Upper lobe of right lung (tissue), 1 donor: ENCODE measurements at places on chromosomes 7 and 10. TPM values are rescaled to one million over a fixed set of nuclear protein-coding genes. Genes with fewer than 3 reads are reported as not detected.
A peak's percentile ranks its signal among the peaks of the same experiment; 100 is the strongest.

DNA sequence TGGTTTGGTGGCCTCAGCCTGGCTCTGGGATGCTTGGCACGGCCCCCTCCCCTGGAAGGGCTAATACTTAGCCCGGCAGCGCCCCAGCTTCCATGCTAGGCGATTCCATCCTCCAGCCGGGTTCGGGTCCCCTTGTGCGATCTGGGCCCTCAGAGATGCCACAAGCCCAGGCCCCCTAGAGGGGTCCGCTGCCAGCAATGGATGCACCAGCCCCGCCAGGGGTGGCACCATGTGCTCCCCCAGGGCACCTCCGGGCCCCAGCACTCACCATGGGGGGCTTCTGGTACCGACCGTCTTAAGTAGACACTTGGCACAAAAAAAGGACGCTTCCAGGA is 125.7 kb upstream of the KCTD7 start:
- H3K36me3 ChIP-seq = no peaks in the 10 kb centered on the region
- H3K4me3 ChIP-seq = no peak overlapping the region
- peak; percentile 58 for DNase-seq
- H3K4me1 ChIP-seq = peaks cover 4% of the 10 kb centered on the region
- H3K27ac ChIP-seq = no peak overlapping the region

DNA sequence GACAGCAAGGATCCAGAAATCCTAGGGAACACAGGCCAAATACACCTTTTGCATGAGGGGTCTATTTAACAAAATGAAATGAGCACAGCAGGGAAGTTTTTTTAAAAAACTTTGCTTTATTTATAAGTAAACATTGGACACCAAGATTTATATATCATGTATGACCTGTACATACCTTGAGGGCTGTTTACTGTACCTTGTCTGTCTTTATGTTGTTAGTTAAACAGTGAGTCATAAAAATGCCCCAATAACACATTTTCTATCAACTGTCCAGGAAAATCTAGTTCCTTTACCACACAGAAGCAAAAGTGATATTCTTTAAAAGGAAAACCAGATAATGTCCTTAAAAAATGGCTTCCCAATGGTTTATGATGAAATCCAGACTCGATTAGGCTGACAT is 45.1 kb upstream of the AGR3 start:
- H3K27me3 ChIP-seq = no peaks in the 10 kb centered on the region
- H3K27ac ChIP-seq = no peak overlapping the region
- no peak overlapping the region for H3K4me3 ChIP-seq
- DNase-seq = no peak

- H3K27ac ChIP-seq = no peak overlapping the region
- H3K36me3 ChIP-seq = no peaks in the 10 kb centered on the region
- DNase-seq = no peak
- no peaks in the 10 kb centered on the region for H3K27me3 ChIP-seq
- H3K4me1 ChIP-seq = no peaks in the 10 kb centered on the region
Measured at GRCh38 chr10:109205929-109206585, 717.3 kb downstream of the XPNPEP1 start.

DNA sequence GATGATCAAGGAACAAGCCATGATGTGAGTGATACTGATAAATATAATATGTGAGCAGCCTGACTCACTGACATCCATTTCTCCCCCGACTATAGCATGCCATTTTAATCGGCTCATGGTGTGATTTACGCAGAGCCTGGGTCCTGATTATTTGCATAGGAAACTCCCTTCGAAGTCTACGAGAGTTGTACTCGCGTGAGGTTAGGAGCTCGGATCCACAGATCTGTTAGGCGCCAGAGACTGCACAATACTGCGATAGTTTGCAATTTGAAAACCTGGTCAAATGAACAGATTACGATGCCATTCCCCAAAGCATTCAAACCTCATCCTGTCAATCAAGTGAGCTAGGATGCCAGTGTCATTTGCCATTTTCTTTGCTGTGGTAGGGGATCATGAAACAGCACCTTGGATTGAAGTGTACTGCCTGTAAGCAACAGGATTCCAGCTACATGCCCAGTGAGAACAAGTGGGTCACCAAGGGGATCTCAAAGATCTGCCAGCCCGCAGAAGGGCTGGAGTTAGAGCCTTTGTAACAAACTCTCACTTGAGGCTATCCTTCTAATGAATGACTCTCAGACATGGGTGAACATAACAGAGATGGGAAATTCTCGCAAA is 158.3 kb downstream of the FRMD4A start:
- H3K27me3 ChIP-seq = peaks cover 57% of the 10 kb centered on the region
- H3K27ac ChIP-seq = no peak overlapping the region
- H3K36me3 ChIP-seq = no peaks in the 10 kb centered on the region
- no peak for DNase-seq
- no peak overlapping the region for H3K4me3 ChIP-seq

DNA sequence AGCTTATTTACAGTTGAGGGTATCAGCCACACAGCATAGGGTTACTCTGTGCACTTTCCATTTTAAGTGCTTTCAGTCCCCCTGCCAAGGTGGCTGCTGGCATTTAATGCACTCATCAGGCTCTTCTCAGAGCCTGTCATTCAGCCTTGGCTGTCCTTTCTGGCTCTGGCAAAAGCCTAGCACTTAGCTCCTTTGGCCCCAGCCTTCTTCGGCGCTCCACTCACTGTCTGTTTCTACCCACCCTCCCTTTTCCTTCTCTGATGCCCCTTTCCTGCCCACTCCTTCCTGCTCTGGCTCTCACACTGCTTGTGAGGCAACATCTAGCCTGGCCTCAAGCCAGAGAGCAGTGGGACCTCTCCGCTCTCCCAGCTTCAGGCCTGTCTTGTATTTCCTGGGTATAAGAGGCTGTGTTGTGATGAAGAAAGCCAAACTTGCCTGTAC is 60.2 kb downstream of the WIPF3 start:
- H3K27me3 ChIP-seq = no peaks in the 10 kb centered on the region
- DNase-seq = peak; percentile 86
- no peaks in the 10 kb centered on the region for H3K36me3 ChIP-seq

- H3K4me1 ChIP-seq = no peaks in the 10 kb centered on the region
- no peaks in the 10 kb centered on the region for H3K27me3 ChIP-seq
- H3K4me3 ChIP-seq = no peak overlapping the region
- no peak overlapping the region for H3K27ac ChIP-seq
Measured at GRCh38 chr10:89615824-89616223, 29.2 kb downstream of the PANK1 start.

GRCh38 chr7:119270644-119271043 is 1002.3 kb upstream of the KCND2 start:
- DNase-seq = peak; percentile 36
- no peak overlapping the region for H3K27ac ChIP-seq
- H3K4me1 ChIP-seq = no peaks in the 10 kb centered on the region
- H3K27me3 ChIP-seq = no peaks in the 10 kb centered on the region
- no peak overlapping the region for H3K4me3 ChIP-seq

DNA sequence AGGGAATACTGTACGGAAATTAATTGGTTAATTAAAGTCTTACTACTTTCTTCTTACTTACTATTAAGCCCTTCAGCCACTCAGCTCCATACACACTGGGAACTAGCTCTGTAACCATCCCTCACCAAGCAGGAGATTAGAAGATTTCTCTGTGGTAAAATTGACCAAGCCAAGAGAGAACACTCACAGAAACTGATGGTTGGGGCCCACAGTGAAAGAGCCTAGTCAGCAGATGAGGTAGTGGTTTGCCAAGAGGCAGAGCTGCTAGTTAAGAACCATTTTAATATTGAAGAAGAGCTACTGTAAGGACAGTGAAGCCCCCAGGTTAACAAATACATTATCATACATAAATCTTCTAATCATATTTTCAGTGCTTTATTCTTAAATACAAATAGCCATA is 21.8 kb upstream of the C10orf53 start:
- H3K4me1 ChIP-seq = no peaks in the 10 kb centered on the region
- H3K4me3 ChIP-seq = no peak overlapping the region
- H3K27ac ChIP-seq = no peak overlapping the region
- H3K36me3 ChIP-seq = no peaks in the 10 kb centered on the region
- H3K27me3 ChIP-seq = peaks cover 12% of the 10 kb centered on the region
- DNase-seq = no peak

- no peaks in the 10 kb centered on the region for H3K27me3 ChIP-seq
- H3K36me3 ChIP-seq = no peaks in the 10 kb centered on the region
- no peak overlapping the region for H3K4me3 ChIP-seq
- no peak for DNase-seq
- no peaks in the 10 kb centered on the region for H3K4me1 ChIP-seq
Measured at GRCh38 chr10:51918440-51918839, 219.0 kb upstream of the CSTF2T start.

DNA sequence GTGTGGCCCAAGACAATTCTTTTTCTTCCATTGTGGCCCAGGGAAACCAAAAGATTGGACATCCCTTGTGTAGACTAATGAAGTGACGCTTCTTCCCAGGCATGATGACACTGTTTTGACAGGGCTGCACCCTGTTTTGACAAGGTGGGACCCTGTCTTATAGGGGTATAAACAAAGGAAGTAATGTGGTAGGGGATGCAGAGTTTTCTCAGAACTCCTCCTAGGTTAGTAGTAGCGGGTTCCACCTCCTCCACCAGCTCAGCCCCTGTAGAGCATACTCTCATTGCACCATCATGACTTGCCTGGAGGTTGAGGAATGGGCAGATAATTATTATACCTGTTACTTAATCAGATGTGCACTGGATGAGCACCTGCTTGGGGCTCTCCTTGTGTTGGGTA is 123.1 kb downstream of the CCNY start:
- peaks cover 33% of the 10 kb centered on the region for H3K4me1 ChIP-seq
- H3K4me3 ChIP-seq = no peak overlapping the region
- no peak overlapping the region for H3K27ac ChIP-seq
- no peak for DNase-seq
- H3K36me3 ChIP-seq = no peaks in the 10 kb centered on the region

- H3K4me3 ChIP-seq = no peak overlapping the region
- DNase-seq = peak; percentile 71
- H3K4me1 ChIP-seq = no peaks in the 10 kb centered on the region
- no peak overlapping the region for H3K27ac ChIP-seq
Measured at GRCh38 chr7:47088329-47089067, 493.4 kb downstream of the TNS3 start.

GRCh38 chr10:58965855-58966254 is 210.6 kb upstream of the PHYHIPL start:
- DNase-seq = no peak
- no peak overlapping the region for H3K4me3 ChIP-seq
- H3K27me3 ChIP-seq = no peaks in the 10 kb centered on the region
- H3K36me3 ChIP-seq = no peaks in the 10 kb centered on the region

DNA sequence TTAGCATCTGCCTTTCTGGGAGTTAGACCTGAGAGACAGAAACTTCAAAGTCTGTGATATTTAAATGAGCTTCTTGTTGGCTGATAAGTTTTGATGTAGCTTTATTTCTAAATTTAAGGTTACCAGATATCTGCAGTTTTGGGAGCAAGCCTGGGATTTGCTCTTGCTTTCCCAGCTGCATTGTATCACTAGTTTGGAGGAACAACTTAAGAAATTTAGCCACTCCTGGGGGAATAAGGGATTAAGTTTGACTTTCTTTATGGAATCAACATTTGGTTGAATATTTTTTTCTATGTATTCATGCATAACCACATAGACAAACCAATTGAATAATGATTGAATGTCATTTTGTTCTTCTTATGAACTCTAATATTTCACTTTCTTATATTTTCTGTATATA is 178.6 kb downstream of the POLR1F start:
- no peaks in the 10 kb centered on the region for H3K27me3 ChIP-seq
- H3K4me3 ChIP-seq = no peak overlapping the region
- DNase-seq = no peak
- no peaks in the 10 kb centered on the region for H3K36me3 ChIP-seq
- H3K4me1 ChIP-seq = no peaks in the 10 kb centered on the region

- H3K36me3 ChIP-seq = no peaks in the 10 kb centered on the region
- DNase-seq = peak; percentile 26
- no peaks in the 10 kb centered on the region for H3K27me3 ChIP-seq
Measured at GRCh38 chr7:157434701-157435100, 97.9 kb downstream of the DNAJB6 start.

GRCh38 chr7:40175725-40176510 is 41.1 kb downstream of the SUGCT start:
- H3K27me3 ChIP-seq = no peaks in the 10 kb centered on the region
- H3K36me3 ChIP-seq = no peaks in the 10 kb centered on the region
- H3K4me3 ChIP-seq = no peak overlapping the region
- H3K27ac ChIP-seq = no peak overlapping the region

- no peak overlapping the region for H3K4me3 ChIP-seq
- H3K27ac ChIP-seq = no peak overlapping the region
- no peaks in the 10 kb centered on the region for H3K4me1 ChIP-seq
Measured at GRCh38 chr7:18680576-18680975, 185.0 kb downstream of the HDAC9 start.

DNA sequence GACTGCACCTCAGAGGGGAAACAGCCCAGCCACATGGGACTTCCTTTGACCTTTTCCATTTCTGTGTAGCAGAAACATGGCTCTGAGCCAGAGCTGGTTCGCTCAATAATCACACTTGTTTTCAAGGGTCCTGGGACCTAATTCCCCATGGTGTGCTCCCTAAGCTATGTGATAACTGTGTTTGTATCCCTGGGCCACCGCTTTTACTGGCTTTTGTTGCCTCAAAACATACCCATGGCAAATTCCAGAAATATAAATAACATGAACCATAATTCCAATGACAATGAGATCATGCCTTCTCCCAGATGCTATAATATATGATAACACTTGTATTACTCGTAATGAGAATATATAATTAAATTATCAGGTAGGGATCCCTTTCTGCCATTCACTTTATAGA is 196.4 kb downstream of the GFRA1 start:
- no peak for DNase-seq
- H3K36me3 ChIP-seq = no peaks in the 10 kb centered on the region
- no peak overlapping the region for H3K27ac ChIP-seq
- H3K4me1 ChIP-seq = no peaks in the 10 kb centered on the region

DNA sequence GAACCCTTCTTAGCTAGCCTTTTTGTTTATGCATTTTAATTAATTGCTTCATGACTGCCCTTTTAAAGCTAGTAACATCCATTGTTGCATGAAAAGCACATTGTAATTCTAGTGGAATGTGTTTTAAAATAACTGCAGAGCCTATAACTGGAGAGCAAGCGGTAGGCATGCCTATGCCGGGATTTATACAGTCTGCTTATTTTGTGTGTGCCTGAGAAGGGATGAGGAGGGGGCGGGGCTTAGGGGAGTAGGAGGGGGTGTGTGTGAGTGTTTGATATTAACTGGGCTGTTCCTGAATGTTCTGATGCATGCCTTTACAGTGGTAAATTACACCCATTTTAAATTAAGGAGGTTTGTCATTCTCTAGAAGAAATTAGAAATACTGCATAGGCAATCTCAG is 208.1 kb downstream of the TCF7L2 start:
- no peak overlapping the region for H3K4me3 ChIP-seq
- DNase-seq = no peak
- H3K27me3 ChIP-seq = no peaks in the 10 kb centered on the region
- H3K27ac ChIP-seq = no peak overlapping the region
- H3K4me1 ChIP-seq = no peaks in the 10 kb centered on the region

Gene SUMF2
- total RNA-seq = 167 TPM

Gene ST8SIA6
- total RNA-seq = 13.9 TPM

Gene KRIT1
- 37.7 TPM for total RNA-seq

Gene DENND2A
- 26.2 TPM for total RNA-seq

Gene ZNF488
- total RNA-seq = 0.41 TPM

Gene SLC13A1
- not detected for total RNA-seq

Gene OR13A1
- not detected for total RNA-seq

Gene ZNF277
- 31.0 TPM for total RNA-seq

Gene CYP2C19
- total RNA-seq = not detected

Gene IFIT1B
- total RNA-seq = not detected

Gene NEUROD6
- total RNA-seq = not detected

Gene GPR158
- not detected for total RNA-seq
